Activated CD8-positive, alpha-beta memory T cell treated with anti-CD3 and anti-CD28 coated beads for 24 hours (primary cell): ENCODE measurements at places on chromosomes 5 and 9.

DNA sequence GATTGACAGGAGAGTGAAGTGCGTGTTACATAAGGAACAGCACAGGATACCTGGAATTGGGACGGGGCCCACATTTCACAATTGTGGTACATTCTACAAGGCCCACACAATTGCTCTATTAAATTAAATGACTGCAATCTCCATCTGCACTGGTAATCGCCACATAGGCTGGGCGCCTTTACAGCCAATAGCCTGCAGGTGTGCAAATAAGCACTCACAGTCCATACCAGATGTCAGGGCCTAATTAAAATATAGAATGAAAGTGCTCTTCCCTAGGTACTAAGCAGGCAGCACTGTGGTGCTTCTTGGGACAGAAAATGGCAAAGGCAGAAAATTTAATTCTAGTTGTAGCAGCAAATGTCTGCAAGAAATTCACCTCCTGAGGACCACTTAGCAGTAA lies 82.7 kb downstream of the ATP10B start:
- DNase-seq: no peak

DNA sequence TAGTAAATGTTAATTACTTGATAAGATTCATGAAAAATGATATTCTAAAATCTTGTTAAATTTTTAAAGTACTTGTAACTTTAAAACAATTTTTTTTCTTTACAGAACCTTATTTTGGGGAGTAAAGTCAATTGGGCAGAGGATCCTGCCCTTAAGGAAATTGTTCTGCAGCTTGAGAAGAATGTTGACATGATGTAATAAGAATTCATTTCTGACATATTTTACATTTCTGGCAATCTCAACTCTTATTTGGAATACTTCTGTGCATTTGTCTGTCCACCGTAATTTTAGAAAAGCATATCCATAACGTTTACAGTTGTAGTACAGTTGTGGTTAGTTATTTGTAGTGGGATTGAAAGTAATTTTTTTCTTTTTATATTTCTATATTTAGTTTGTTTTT lies 20.2 kb downstream of the CENPH start:
- no peak for DNase-seq

GRCh38 chr9:108468364-108468763 lies 387.4 kb downstream of the ACTL7B start:
- no peak for DNase-seq

DNA sequence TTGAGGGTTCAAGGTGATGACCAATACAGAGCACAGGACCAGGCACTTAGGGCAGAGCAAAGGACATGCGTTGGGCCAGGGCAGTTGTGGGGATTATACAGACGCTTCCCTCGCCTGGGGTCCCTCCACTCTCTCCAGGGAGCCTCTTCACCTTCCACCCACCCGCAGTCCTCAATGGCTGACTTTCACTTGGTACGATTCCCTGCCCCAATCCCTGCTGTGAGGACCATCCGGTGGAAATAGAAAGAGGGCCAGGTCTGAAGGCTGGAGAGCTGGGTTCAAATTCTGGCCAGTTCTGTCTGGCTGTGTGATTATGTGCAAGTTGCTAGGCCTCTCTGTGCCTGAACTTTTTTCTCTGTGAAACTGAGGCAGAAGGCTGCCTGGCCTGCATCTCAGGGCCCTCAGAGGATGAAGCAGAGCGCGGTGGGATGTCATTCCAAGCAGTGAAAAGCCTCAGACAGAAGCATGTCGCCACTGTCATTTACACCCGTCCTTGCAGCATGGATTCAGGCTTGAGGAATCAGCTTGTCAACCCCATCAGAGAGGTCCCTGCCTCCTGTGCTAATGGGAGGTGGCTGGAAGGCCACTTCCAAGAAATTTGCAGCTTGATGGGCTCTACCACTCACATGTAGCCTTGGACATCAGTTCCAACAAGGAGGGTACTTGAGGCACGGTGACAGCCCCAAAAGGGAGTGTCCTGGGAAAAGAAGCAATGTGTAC lies 206.6 kb upstream of the IER5L start:
- no peak for DNase-seq

GRCh38 chr9:6780690-6781089 lies 22.9 kb downstream of the KDM4C start:
- DNase-seq: peak; percentile 35

GRCh38 chr5:168879331-168879730 lies 300.2 kb upstream of the PANK3 start:
- DNase-seq: no peak

DNA sequence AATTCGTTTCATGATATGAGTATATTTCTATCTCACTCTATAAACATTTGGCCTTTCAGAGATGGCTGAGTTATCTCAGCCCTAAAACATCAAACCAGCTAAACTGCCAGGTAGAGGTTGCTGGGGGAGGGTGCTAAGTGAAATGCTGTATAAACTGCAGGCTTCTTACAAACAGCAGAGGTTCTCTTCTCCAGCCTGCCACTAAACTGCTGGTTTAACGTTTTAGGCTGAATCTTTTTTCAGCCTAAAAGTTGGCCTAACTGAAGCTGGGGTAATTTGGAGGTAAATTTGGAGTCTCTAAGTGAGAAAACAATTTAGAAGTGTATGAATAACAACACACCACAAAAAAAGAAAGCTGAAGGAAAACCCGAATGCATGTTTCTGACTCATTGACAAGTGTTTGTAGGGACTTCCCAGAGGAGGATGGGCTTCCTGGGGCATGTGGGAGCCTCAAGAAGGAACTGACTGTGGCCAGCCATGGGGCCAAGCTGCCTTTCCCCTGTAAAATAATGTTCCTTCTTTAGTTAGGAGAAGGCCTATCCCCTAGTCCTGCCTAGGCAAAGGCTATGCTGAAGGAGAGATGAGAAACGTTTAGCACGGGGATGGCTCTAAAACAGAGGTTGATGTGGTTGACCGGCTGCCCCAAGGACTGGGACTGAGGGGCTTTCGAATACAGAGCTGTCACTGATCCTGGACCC lies 44.3 kb downstream of the SLC28A3 start:
- DNase-seq: peak; percentile 77

DNA sequence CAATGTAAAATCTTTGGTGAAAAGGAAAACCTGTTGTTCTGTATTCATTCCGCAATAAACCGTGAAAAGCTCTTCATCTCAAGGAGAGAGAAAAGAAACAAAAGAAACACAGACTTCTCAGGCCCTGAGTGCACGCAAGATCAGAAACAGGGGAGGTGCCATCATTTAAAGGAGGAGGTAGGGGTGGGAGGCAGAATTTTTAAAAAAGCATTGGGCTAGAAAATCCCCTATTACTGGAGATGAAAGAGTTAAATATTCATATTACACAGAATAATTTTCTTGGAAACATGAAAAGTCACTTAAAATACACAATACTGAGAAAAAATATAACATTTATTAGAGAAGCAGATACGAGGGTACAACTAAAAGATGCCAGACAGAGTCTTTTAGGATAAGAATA lies 56.3 kb downstream of the USP20 start:
- DNase-seq: no peak

DNA sequence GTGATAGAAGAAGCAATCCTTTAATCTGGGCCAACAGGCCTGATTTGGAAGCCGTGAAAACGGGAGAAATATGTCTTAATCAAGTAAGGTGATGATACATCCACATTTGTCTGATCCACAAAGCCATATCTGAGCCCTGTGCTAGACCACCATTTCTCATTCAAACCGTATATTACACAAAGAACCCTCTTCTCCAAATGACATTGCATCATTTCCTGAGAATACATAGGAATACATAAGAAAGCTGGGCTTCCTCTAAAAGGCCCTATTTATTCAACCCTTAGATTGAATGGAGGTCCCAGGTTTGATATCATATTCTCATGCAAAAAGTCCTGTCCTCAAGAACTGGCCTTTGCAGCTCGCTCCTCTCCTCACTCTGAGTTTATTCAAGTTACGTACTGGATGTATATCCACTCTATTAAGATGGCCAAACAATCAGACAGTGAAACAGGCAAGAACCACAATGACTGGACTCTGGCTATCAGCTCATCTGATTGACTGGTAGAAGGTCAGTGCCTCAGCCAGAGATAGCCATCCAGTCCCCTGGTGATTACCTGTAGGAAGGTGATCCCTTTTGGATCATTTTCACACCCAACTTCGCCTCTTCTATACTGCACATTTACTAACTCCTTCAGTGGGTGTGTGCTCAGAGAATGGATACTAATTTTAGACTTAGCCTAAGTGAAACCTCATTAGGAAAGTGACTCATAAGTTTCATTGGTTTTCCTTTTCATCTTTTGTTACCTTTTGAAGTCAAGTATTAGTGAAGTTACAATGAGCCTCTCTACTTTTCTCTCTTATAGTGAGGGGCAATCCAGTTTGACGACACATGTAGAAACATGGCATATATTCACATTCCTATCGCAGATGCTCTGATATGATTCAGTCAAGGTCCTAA lies 167.6 kb upstream of the WWC1 start:
- DNase-seq: no peak

GRCh38 chr5:61732369-61732768 lies 400.3 kb downstream of the ZSWIM6 start:
- DNase-seq: no peak

- no peak for DNase-seq
Measured at GRCh38 chr9:98318041-98318790, 62.8 kb upstream of the TBC1D2 start.

GRCh38 chr5:15731699-15732098 lies 231.7 kb downstream of the FBXL7 start:
- DNase-seq: no peak

DNA sequence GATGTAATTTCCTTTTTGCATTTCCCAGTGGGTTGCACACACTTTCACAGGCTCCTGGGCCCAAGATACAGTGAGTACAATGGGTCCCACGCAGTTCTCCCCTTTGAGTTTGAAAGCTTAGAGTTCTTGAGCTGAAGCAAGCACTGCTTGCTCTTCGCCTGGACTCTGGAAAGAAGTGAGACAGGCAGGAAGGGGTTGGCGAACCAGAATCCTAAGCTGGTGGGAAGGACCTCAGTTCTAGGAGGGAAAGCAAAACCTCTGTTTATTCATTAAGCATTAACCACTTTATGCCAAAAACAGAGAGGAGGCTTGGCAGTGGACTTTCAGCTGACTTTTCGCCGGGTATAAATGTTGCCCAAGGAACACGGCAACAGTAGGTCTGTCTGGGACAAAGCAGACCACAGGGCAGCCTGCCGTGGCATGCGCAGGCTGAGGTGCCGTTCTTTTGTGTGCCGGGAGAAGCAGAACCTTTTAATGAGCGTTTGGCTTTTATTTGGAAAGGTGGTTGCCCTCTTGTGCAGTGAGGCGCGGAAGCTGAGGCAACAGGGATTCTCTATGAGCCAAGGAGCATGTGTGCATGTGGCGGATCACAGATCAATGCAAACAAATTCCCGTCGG lies 239.9 kb upstream of the PANK3 start:
- DNase-seq: no peak

- DNase-seq: no peak
Measured at GRCh38 chr9:89379508-89380115, 61.3 kb downstream of the SECISBP2 start.

- DNase-seq: no peak
Measured at GRCh38 chr9:29208670-29209069, 1635.4 kb upstream of the C9orf72 start.

GRCh38 chr9:34046784-34047379 lies 1.8 kb downstream of the UBAP2 start:
- DNase-seq: no peak

DNA sequence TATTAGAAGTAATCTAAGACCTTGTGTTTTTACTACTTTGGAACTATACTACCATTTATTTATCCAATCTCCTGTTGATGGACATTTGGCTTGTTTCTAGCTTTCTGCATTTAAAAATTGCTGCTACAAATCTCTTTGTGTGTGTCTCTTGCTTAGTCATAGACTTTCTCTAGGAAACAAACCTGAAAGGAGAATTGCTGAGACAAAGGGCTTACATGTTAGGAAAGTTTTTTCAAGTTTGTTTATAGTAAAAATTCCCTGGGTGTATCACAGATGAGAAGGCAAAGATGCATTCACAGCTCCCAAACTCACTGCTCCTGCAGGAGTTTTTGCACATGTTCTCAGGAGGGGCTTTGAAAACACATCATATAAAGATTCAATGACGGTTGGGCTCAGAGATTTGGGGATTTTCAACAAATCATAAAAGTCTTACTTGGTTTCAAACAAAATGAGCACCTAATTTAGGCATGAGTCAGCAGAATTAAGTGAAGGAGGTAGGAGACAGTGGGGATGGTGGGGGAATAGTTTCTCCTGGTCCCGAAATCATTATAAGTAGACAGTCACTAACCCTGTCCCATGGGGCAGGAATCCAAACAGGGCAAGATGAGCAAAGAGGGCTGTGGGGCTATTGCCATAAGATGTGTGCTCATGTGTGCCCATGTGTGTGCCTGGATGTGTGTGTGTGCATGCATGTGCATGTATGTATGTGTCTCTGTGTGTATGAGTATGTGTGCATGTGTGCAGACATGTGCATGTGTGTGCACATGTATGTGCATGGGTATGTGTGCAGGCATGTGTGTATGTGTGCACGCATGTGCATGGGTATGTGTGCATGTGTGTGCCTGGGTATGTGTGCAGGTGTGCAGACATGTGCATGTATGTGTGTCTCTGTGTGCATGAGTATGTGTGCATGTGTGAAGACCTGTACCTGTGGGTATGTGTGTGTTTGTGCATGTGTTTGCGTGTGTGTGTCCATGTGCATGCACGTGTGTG lies 43.4 kb upstream of the S1PR3 start:
- no peak for DNase-seq

GRCh38 chr5:55860288-55860687 lies 9.1 kb downstream of the IL31RA start:
- DNase-seq: no peak

- DNase-seq: no peak
Measured at GRCh38 chr5:170501931-170502330, 1.9 kb upstream of the KCNIP1 start.

DNA sequence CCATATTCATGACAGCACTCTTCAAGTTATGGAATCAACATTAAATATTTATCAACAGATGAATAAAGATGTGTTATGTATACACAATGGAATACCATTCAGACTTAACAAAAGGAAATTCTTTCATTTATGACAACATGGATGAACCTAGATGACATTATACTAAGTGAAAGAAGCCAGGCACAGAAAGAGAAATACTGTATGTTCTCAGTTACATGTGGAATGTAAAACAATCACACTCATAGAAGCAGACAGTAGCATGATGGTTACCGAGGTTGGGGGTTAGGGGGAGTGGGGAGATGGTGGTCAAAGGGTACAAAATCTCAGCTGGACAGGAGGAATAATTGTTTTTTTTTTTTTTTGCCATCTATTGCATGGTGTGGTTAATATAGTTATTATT lies 431.9 kb downstream of the DMAC1 start:
- DNase-seq: no peak

- DNase-seq: no peak
Measured at GRCh38 chr5:95526871-95527270, 27.9 kb downstream of the SKIC3 start.
